ENCODE measurements at places on chromosomes 12 and 14.

DNA sequence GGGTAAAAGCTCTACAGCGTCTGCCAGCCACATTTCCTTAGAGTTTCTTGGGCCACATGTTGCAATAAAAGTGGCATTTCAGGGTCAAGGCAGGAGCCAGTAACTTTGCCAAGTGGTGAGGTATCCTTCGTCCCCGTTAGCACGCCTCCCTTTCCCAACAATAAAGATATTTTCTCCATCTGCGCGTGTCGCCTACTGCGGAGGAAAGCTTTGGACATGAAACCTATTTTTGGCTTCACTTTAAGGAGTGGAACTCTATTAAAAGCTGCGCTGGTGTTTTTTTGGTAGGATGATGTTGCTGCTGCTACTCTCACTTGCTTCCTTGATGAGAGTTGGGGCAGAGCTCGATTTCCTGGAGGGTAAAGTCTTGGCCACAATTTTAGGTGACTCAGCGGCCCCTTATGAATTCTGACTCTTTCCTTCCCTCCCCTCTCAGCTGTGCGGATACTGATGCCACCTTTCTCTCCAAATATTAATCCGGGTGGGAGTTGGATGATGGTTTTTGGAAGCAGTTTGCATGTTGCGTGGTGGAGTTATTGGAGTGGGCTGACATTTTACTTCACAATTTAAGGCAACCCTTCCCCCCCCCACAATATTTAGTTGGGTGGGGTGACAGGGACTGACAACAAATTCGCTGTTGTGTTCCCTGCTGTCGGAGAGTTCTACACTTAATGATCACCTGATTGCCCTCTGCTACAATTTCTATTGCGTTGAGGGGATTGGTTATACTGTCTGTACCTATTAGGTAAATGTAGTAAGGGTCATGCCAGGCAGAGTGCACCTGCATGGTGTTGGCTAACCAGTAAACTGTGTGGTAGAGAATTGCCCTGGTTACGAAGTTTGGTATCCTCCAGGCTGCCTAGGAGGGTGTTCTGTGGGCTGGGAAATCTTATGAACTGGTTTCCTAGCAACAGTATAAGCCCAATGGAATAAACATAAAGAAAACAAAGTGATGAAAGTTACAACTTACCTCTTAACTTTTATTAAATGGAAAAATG, 1.1 kb downstream of the CCDC91 start:
- no peak for DNase-seq

DNA sequence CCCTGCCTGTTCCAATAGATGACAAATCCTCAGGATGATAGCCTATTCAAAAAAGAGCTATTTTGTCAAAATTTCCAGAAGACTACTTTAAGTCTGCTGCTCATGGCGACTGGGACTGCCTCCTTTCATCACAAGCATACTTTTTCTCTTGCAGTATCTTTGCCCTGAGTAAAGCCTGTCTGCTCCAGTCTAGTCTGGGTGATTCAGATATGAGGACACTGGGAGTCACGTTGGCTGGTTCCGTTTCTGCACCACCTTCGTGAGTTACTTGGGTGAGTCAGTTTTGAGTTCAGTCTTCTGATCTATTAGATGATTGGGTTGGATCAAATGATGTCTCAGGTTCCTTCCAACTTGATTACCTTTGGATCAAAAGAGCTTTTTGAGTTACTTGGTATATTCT, 301.3 kb upstream of the STXBP6 start:
- DNase-seq = no peak

DNA sequence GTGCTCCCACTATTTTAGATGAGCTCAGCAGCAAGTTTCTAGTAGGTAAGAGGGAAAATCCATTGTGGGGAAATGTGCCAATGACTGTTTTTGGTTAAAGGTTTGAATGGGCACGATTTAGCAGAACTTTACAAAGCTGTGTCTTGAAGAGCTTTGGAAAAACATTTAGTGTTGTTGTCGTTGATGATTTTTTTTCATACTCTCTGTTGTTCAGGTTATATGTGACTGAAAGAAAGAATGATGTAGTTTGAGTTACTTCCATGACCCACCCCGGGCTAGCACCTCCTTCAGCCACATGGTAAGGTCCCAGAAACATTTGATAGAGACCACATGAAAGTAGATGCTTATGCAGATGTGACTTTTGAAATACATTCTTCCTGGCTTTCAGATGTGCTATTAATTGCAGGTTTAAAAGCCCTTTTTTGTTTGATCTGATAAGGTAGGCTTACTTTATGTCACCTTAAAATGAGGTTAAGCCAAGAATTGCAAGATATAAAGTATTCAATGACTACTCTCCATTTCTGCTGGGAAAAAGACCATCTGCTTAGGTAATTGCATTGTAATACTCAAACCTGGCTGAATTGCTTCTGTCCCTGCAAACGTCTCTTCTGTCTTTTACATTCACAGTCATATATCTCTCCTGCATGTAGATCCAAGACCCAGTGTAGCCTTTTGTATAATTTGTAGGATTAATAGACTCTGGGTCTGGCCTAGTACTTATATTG, 250.6 kb downstream of the RGS6 start:
- no peak for DNase-seq

DNA sequence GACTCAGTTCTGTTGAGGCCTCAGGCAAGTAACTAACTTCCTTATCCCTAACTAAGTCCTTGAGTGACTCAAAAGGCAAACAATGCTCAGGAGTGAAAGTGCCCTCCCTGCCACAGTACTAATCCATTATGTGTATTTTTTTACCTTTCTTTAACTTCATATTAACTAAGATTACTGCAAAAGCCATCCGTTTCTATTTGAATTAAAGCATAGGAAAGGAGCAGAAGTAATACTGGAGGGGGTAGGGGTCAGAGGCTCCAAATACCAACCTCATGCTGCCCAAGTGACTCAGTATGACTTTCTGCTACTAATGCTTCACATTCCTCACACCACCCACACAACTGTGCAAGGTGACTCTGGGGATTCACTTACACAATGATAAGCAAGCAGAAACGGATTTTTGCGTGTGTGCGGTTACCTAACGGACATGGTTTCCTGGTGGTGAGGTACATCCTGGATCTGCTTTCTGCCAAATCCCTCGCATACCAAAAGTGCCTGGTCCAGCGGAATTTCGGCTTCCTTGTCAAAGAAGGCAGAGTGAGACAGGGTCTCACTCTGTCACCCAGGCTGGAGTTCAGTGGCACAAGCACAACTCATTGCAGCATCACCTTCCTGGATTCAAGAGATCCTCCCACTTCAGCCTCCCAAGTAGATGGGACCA, 25.1 kb downstream of the MOK start:
- no peak for DNase-seq

DNA sequence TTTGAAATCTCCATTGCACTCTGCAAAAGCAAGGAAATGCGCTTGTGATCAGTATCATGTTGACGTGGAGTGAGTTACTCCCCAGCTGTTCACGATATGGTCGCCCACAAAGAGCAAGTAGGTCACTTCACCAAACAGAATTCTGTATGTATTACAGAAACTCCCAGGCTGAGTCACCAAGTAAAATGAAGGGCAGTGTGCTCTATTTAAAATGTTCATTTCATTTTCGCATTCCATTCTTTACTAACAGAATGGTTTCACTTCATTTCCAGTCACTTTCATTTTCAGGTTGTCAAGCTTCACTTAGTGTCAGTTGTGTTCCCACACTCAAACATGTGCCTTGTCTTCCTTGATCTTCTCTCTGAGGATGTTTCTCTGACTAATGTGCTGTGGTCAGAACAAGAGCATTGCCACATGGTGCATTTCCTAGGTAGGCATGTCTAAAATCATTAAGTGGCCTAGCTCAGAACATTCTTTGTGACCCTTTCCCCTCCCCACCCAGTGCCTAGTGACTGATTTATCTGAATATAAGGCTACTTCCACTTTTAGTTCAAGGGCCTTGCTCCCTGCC, 391.2 kb downstream of the RAD51B start:
- DNase-seq = peak; percentile 30

- no peak for DNase-seq
Measured at GRCh38 chr12:121628037-121628436, 1.7 kb downstream of the ORAI1 start.

DNA sequence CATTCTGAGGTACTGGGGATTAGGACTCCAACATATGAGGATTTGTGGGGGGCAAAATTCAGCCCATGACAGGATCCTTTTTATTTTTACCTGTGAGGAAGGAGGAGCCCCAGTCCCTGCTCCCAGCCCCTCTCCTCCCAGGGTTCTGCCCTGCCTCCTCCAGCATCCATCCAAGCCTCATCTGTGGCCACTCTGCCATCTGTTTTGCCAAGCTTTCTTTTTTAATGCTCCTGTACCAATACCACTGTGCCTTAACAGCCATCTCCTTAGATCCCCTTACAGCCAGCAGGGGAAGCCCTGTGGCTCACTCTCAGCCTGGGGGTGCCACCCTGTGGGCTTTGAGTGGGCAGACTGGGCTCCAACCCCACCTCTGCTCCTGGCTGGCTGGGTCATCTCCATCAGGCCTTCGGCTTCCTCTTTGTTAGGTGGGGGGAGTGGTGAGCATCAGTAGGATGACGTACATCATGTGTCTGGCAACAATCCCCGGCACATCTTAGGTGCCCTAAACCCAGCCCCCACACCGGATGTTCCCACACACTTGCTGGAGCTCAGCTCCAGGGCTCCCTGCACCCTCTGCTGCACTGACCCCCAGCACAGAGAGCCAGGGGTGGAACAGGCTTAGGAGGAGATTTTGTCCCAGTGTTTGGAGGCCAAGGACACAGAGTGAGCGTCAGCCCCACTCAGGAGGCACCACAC, 40.2 kb downstream of the CYP46A1 start:
- no peak for DNase-seq

- no peak for DNase-seq
Measured at GRCh38 chr12:29921307-29921706, 137.6 kb upstream of the TMTC1 start.

GRCh38 chr14:67646131-67646530, 26.4 kb downstream of the ARG2 start:
- no peak for DNase-seq

- DNase-seq = no peak
Measured at GRCh38 chr14:67077921-67078320, 111.3 kb upstream of the GARIN2 start.

- DNase-seq = no peak
Measured at GRCh38 chr14:53925201-53925766, 31.3 kb downstream of the BMP4 start.

DNA sequence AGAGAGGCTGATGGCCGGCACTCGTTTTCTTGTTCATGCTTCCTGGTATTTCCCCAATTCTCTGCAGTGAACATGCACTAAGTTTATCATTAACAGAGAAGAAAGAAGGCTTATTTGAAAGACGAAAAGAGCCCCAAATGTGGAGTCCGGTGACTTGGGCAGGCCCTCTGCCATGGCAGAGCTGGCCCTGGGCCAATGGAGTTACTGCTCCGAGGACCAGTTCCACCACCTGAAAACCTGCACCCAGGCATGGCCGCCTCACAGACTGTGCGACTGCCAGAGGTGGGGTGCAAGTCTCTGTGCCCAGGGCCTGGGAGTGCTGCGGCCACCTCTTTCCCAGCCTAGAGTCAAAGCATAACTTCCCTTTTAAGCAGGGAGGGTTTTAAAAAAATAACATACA, 24.9 kb downstream of the DEGS2 start:
- DNase-seq = no peak

DNA sequence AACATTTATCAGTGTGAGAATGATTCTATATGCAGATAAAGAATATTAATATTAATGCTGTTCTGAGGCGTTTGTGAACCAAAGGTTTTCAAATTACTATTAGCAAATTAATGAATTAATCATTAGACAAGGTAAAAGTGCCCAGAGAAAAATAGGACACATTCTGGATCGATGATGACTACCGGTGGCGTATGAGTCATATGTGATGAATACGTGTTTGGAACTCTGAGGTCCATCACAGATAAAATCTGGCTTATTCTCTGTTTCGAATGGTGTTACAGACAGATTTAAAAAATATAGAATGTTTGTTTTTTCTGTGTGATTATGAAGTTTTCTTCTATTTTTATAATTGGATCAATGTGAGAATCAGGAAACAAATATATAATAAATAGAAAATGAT, 79.2 kb upstream of the RTL1 start:
- no peak for DNase-seq

- no peak for DNase-seq
Measured at GRCh38 chr12:67151886-67152285, 117.3 kb upstream of the CAND1 start.

DNA sequence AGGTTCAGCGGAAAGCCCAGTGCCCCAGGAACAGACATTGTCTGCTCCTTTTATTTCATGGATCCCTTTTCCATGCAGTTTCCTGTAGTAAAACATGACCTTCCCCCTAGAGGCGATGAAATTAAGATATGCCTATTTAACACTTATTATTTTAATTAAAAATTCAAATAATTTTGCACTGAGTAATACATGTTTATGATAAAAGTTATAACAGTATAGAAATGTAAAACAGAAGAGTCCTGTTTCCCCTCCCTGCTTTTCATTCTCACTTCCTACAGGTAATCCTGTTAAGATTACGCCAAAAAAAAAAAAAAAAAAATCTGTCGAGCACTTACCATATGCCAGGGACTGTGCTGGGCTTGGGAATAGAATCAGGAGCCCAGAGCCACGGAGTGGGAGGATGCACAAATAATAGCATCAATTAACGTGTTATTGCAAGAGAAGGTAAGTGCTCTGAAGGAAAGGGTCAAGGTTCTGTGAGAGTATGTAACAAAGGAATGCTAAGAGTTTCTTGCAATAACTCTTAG, 830 bp upstream of the LPCAT3 start:
- DNase-seq = no peak

DNA sequence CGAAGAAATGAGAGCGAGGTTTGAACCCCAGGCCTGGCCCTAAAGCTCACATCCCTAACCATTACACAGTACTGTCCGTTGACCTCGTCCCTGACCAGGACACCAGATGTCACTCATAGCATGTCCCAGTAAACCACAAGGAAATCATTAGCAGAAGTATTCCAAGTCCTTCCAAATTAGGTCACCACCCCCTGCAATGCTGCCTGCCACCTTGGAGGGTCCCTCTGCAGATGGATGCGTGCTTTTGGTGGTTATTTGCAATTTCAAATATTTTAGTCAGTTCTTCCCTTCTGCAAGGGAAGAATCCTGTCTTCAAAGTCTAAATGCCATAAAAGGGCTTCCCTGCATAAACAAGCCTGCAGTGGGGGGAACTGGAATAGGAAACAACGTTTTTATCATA, 71.3 kb downstream of the CLMN start:
- no peak for DNase-seq

- no peak for DNase-seq
Measured at GRCh38 chr12:43267818-43268217, 284.2 kb downstream of the ADAMTS20 start.

GRCh38 chr12:34595749-34596733, 573.7 kb downstream of the ALG10 start:
- DNase-seq = no peak

GRCh38 chr14:105247026-105247425, 1.3 kb upstream of the BTBD6 start:
- DNase-seq = no peak

DNA sequence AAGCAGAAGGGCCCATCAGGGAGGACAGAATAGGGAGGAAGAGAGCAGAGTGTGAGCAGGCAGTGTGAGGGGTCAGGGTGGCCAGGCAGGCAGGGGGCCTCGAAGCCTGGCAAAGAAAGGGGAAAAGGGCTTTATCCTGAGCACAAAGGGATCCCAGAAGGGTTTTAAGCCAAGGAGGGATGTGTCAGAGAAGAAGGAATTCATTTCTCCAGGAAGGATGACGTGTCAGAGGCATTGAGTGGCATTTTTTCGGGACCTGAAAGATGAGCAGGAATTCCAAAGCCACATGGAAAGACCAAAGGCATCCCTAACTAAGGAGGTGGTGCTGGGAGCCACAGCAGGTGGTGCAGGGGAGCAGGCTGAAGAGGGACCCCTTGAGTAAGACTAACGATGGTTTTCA, 132.1 kb downstream of the DICER1 start:
- no peak for DNase-seq

All from stimulated activated CD4-positive, alpha-beta T cell treated with anti-CD3 and anti-CD28 coated beads, TNF-alpha, amount 100 ng/mL, for 24 hours (primary cell).